ENCODE measurements at places on chromosomes 7 and 10.

GRCh38 chr10:106765241-106765754 is 399.2 kb downstream of the SORCS1 start:
- DNase-seq, result no peak

GRCh38 chr7:151743481-151743983 is 133.4 kb downstream of the PRKAG2 start:
- no peak for DNase-seq

DNA sequence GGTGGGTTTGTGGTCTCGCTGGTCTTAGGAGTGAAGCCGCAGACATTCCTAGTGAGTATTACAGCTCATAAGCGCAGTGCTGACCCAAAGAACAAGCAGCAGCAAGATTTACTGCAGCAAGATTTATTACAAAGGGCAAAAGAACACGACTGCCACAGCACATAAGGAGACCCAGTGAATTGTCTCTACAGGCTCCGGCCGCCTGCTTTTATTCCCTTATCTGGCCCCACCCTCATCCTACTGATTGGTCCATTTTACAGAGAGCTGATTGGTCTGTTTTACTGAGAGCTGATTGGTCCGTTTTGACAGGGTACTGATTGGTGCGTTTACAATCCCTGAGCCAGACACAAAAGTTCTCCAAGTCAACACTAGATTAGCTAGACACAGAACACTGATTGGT is 82.1 kb downstream of the VIPR2 start:
- DNase-seq, result no peak

GRCh38 chr7:130884437-130885417 is 150.7 kb upstream of the KLF14 start:
- no peak for DNase-seq

DNA sequence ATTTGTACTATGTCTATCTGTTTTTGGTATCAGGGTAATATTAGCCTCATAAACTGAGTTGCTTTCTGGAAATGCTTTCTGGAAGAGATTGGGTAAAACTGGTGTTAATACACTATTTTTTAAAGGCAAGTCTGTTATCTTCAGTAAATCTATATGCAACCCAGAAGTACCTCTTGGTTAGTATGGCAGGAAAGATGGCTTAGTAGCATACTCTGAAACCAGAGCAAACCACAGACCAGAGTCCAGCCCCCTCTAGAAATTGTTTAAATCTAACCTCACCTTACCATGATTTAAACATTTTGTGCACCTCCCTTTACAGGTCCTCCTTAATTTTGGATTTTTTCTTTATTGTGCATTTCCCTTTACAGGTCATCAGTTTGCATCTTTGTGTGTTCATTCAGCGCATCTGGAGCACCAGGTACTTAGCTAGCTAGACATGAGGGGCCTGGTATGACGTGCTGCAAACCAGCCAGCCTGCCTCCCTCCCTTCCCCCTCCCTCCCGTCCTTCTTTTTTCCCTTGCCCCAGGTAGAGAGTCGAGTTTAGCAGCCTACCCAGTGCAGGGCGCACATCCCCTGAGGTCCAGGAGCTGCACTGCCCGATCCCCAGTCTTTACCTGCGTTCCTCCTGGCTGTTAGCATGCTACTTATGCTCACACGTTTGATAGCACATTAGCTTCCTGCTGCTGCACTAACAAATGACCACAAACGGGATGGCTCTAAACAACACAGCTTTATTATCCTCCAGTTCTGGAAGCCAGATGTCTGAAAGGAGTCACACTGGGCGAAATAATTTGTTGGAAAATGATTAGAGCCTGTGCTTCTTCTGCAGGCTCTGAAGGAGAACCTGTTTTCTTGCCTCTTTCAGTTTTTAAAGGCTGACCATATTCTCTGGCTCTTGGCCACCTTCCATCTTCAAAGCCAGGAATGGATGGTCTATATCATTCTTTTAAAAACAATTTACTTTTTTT is 299.9 kb upstream of the HABP2 start:
- no peak for DNase-seq

GRCh38 chr10:62270020-62270419 is 1.4 kb upstream of the RTKN2 start:
- no peak for DNase-seq

GRCh38 chr10:87692956-87693484 is 33.3 kb downstream of the PAPSS2 start:
- no peak for DNase-seq

DNA sequence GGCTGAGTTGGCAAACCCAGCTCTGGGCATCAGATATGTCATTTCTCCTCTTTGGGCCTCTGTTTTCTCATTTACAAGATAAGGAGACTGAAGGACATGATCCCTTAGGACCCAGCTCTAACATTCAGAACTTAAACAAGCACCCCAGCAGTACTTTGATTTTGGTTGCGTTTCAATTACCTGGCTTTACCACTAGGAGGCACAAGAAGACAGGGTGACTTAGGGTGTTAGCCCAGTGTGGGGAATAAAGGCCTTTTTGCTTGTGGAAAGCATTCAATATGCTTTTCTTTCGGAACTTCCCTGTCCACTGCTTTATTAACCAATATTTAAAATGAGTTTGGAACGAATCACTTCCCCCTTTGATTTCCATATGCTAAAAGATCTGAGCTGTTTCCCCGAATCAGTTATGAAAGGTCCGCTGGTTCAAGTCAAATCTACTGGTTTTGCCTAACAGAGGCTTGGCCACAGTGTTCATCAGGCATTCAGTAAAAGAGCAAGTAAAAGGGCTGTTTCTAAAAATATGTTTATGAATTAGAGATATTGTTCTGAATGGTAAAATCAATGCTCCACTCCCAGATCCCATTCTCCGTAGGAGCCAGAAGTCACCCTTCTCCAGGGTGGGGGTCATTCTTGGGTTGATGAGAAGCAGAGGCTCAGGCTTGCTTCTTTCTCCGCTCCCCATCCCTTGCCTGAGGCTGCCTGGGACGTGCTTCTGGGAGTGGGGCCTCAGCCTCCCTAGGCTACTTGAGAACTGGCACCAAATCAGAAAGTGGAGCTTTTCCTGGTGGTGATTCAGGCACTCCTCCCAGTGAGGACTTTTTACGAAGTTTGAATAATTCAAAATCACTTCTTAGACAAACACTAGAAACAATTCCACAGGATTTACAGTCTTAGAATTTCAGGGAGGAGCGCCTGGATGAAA is 105.5 kb downstream of the MYOF start:
- peak; percentile 86 for DNase-seq

DNA sequence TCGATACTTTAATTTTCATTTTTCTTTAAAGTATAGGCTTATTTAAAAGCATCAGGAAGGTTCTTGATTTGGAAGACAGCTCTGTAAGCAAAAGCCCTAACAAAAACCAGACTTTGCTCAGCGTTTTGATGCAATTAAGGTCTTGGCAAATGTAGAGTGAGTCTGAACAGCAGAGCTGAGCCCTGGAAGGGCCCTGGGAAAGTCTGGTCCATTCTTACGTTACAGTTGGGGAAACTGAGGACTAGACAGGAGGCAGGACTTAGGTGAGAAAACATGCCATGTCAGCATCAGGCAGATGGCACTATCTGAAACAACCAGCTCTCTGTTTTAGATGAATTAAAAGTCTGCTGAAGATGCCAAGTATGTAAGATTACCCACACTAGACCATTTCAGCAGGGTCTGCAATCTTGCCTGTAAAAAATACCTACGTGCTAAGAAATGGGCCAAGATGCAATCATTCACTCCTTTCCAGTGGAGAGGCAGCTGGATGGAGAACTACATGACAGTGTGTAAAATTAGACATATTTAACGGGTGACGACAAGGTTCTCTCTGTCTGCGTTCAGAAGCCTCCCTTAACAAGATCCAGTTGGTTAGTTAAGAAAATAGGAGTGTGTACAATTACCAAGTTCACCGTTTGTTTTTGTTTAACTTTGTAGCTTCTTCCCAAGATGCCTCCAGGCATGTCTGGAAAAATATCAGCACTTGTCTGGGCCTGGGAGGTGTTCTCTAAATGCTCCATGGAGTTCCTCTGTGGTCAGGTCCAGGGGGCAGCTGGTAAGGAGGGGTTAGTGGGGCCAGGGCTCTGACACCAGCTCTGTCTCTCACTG is 502.3 kb upstream of the ZMIZ1 start:
- no peak for DNase-seq

GRCh38 chr7:39987641-39988347 is 37.7 kb downstream of the CDK13 start:
- peak; percentile 36 for DNase-seq

GRCh38 chr7:4198301-4198700 is 483.8 kb upstream of the FOXK1 start:
- no peak for DNase-seq
